ENCODE measurements at places on chromosomes 6 and 20.

DNA sequence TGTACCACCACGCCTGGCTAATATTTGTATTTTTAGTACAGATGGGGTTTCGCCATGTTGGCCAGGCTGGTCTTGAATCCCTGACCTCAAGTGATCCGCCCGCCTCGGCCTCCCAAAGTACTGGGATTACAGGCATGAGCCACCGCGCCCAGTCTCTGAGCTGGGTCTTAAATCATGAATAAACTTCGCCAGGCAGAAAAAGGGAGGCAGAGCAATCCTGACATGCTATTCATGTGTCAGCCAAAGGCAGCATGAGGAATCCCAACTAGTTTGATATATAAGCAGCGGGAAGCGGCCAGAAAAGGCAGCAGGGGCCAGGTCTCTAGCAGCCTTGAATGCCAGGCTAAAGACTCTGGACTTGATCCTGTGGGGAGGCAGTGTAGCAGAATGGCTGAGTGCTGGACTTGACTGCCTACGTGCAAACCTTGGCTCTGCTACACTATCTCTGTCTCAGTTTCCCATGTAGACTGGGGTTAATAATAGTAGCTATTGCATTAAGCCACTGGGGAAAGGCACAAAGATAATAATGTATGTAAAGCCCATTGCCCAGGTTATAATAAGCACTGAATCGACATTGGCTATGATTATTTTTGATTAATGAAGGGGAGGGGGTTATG is 1.8 kb downstream of the PROCR start:
- no peak for DNase-seq

DNA sequence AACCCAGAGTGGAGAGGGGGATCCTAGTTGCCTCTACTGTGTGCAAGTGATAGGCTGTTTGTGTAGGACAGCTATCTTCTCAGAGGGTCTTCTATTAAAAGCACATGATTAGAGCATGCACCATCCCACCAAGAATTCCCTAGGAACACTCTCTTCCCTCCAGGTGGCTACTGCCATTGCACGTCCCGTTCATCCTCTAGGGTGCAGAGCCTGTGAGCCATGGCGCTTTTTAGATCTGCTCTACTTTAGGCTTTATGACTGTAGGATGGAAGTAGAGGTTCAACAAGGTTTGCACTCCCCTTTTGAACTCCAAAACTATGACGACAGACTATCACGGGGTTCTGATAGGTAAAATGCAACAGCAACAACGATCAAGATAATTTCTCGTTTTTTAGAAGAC is 90.5 kb upstream of the SAMD5 start:
- DNase-seq = no peak

GRCh38 chr6:39263303-39264037 is 34.2 kb upstream of the KCNK5 start:
- no peak for DNase-seq

GRCh38 chr20:9286501-9287461 is 217.9 kb downstream of the PLCB4 start:
- DNase-seq = no peak
